ENCODE measurements at places on chromosomes 12 and 14.
A peak's percentile ranks its signal among the peaks of the same experiment; 100 is the strongest.

GRCh38 chr12:121165316-121165715, 32.6 kb downstream of the P2RX7 start:
- DNase-seq, result no peak

GRCh38 chr12:129903956-129904829, at the start of gene TMEM132D:
Gene TMEM132D (minus strand): TSS chr12:129904025.
- no peak for DNase-seq

GRCh38 chr14:85198001-85198400, 331.9 kb upstream of the FLRT2 start:
- no peak for DNase-seq

DNA sequence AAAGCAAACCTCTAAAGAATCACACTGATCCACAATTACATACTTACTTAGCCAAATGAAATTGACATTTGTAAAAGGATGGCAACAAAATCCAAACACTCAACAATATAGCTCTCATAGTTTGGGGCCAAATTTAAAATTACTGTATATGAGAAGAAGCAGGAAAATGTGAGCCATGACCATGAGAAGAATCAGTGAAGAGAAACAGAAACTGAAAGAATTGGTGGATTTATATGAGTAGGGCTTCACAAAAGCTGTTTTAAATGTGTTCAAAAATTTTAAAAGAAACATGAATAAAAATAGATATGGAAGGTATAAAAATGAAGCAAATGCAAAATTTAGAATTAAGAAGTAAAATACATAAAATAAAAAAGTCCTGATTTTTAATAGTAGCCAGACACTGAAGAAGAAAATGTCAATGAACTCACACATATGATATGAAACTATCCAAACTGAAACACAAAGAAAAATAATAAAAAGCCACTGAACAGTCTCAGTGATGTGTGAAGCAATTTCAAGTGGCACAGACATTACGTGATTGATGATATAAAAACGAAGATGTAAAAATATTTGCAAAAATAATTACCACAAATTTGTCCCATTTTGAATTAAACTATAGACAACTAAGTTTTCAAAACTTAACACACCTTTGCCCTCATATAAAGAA, 87.9 kb upstream of the MDGA2 start:
- DNase-seq, result no peak

DNA sequence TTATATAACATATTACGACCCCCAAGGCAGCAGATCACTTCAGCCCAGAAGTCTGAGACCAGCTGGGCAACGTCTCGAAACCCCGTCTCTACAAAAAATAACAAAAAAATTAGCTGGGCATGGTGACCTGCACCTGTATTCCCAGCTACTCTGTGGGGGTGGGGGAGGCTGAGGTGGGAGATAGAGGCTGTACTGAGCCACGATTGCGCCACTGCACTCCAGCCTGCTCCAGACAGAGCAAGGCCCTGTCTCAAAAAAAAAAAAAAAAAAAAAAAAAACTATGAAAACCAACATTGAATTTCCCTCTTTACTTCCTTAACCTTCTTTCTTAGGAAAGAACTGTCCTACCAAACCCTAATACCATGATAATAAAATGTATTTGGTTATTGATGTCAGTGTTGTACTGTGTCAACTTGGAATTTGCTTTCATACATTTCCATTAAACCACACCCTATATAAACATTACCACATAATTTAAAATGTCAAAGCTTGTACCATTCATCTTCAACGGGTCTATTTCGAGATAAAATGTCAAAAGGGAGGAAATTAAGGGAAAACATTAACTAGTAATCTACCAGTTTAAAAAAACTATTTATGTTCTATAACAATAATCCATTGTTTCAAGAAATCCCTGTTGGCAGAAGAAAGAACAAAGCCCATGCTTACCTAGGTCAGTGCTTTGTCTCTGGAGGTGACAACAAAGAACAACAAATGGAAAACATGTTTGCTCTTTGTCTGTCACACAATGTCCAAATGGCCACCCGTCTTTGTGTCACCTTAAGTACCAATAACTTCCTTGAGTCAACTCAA, 17.4 kb downstream of the GALNT4 start:
- no peak for DNase-seq

- DNase-seq, result peak; percentile 72
Measured at GRCh38 chr12:52045794-52046199, 5.4 kb upstream of the NR4A1 start.

DNA sequence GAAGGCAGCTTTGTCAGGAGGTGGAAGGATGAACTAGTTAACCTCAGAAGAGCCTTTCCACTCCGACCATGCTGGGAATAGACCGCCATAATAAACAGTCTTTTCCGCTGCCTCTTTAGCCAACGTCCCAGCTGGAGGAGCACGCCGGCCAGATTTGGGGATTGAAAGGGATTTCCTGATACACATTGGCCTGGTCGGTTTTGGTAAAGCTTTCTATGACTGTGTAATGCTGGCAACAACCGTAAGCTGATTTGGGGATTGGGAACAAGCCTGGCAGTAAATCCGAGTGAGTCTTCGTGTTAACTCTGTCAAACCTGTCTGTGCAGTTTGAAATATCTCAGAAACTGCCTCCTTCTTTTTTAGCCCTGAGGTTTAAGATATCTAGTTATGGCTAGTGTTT, 87.0 kb downstream of the DAD1 start:
- peak; percentile 58 for DNase-seq

GRCh38 chr12:13167226-13167625, 29.3 kb upstream of the EMP1 start:
- DNase-seq, result no peak

DNA sequence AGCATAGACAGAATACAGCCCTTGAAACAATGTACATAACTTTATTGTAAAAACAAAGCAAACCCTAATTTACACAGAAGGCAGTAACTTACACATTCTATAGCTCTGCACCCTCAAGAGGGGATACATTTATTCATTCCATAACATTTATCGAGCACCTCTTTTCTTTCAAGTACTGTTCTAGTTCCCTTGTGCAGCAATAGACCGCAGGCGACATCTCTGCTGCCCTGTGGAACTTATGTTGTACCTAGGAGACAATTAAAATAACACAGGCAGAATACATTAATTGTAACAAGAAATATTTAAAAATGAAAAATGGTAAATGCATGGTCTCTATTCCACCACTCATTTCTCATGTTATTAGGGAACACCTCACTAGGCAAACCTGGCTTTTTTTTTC, 1.4 kb upstream of the ARHGDIB start:
- no peak for DNase-seq

GRCh38 chr14:103056322-103057027, 874 bp downstream of the CDC42BPB start:
- DNase-seq, result peak; percentile 90

DNA sequence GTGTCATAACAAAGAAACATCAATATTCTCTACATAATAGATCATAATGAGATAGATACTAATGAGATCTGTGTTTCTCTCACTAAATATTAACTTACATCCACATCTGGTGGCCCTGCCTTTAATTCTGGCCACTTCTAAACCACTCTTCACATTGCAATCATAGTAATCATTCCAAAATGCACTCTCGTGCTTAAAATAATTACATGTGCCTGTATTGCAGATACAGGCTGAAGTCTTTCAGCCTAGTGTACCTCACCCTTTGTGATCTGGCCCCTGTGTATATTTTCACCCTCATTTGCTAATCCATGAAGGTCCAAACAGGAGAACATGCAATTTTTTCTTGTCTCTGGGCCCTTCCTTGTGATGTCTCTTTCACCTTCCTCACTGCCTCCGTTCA, 108.0 kb downstream of the LIN7A start:
- DNase-seq, result no peak

DNA sequence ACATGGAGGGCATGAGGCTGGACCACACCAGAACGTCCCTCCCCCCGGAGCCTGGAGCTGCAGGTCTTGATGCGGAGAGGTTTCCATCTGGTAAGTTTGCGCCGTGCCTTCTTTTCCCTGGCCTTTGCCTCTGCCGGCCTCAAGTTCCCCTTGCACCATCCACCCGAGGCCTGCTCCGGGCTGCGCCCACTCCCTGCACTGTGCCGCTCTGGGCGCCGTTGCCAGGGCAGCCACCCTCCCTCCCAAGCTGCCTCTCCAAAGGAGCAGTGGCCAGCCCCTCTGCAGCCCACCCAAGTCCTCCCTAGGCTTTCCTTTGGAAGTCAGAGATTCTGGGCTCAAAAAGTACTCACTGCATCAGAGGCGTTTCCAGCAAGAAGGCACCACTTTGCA, 46.2 kb upstream of the MEG3 start:
- no peak for DNase-seq

DNA sequence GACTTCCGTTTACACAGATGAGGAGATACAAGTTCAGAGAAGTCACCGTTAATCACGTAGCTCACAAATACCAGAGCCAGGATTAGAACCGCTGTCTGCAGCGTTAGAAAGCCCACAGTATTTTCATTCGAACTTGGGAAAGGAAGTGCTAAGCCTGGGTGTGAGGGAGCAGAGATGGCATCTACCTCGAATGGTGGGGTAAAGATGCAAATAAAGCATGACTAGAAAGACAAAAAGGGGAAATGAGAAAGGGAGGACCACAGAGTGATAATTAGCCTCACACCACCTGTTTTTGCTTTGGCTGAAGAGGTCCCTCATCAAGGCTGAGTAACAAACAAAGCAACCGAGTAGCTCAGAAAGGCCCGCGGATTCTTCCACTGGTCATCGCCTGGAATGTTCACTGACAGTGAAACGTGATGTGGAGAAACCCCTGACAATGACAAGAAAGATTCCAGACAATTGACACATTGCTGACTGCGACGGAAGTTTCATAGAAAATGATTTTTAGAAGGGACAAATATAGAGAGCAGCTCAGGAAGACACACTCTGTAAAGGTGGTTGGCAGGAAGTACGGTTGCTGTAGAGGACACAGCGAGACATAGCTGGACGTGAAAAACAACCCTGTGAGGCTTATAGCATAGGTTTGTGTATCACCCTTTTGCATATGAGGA, 31.5 kb upstream of the BHLHE41 start:
- DNase-seq, result no peak

- DNase-seq, result no peak
Measured at GRCh38 chr12:59040656-59041055, 120.4 kb upstream of the LRIG3 start.

GRCh38 chr14:50795142-50795541, 35.8 kb downstream of the NIN start:
- DNase-seq, result no peak

- DNase-seq, result no peak
Measured at GRCh38 chr12:94805749-94806529, 155.6 kb upstream of the TMCC3 start.

- no peak for DNase-seq
Measured at GRCh38 chr12:39252628-39253027, 190.3 kb downstream of the KIF21A start.

GRCh38 chr12:66058554-66058953, 72.0 kb downstream of the LLPH start:
- DNase-seq, result no peak

DNA sequence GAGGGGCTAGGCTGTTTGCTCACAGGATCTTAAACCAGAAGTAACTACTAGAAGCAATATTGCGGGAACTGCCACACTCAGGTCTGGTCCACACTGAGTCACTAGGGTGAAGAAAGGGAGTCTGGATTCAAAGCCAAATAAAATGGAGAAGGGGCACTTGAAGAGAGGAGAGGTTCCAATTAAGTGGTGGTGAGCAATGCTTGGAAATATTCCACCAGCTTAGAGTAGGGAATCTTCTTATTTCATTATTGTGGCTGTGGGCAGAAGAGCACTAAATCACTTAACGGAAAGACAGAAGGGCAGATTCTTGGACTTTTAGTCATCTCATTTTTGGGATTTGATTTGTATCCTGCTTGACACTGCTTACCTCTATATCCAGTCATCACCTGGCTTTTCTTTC, 48.6 kb upstream of the PPP1R12A start:
- DNase-seq, result no peak

Data from left cardiac atrium (tissue), 4 donors.